ENCODE measurements at places on chromosomes 5 and 9. TPM values are rescaled to one million over a fixed set of nuclear protein-coding genes. Genes with fewer than 3 reads are reported as not detected.

DNA sequence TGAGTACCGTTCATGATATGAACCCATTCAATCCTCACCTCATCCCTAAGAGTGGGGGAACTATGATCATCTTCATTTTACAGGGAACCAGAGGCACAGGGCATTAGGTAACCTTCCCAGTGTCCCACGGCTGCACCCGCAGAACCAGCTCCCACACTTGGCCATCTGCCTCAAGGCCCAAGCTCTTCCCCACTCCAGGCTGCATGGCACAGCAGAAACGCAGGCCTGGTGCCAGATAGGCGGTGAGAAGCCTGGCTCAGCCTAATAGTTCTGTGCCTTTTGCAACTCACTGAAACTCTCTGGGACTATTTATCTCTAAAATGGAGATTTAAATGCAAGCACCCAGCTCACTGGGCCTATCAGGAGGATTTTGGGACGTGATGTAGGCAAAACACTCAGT, 90.8 kb upstream of the ZNF618 start:
- DNase-seq: no peak

DNA sequence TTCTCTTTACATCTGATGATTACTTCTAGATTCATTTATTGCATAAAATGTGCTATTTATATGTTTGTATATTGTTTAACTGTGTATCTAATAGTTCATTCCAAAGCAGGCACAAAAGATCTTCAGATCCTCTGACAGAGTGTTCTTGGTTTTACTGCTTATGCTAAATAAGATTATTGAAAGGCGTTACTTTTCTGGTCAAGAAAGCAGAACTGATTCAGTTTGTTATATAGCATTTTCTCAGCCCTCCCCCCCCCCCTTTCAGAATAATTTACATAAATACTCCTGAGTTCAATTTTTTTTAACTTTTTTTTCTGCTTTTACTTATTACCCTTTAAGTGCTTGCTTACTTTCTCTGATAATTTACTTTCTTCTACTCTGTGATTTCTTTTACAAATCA, 15.4 kb downstream of the CDC42SE2 start:
- no peak for DNase-seq

DNA sequence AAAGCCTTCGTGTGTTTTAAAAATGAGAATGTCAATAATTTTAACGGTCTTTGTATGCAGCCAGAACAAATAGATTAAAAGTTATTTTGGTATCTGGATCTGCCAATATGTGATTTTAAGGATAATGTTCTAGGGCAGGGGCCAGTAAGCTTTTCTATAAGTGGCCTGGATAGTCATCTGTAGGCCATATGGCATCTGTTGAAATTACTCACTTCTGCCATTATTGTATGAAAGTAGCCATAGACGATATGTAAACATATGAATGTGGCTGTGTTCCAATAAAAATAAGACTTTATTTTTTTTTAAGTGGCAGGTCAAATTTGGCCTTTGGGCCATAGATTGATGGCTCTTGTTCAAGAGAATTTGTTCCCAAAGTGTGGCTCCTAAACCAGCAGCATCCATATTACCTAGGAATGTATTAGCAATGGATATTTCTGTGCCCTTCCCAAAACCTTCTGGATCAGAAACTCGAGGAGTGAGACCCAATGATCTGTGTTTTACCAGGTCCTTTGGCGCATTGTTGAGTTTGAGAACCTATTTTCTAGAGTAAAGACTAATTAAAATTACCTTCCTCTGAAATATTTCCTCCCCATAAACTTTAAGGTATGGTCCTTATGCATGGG, 55.9 kb downstream of the C6 start:
- DNase-seq: no peak

DNA sequence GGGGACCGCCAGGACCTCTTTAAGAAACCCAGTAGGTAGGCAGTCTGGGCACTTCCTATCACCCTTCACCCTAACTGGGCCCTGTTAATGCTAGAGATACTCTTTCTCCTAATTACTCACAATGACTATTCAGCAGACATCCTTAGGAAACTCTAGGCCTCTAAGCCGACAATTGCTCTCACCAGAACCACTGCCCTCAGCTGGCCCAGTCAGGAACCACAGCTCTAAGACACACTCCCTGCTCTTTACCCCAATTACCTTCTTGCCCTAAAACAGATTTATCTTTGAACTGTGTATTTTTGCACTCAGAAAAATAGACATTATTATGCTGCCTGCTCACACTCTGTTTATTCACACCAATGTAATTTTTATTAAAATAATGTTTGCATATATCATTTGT, 432.6 kb upstream of the SLC30A5 start:
- no peak for DNase-seq

GRCh38 chr9:134231767-134232166, 67.4 kb upstream of the RNU6ATAC start:
- DNase-seq: no peak

MLLT3 gene
- total RNA-seq: 4.8 TPM

SPATA9 gene
- 1.8 TPM for total RNA-seq

All from omental fat pad (tissue), 4 donors.